Spleen (tissue), 13 donors: ENCODE measurements at places on chromosomes 7 and 10. TPM values are rescaled to one million over a fixed set of nuclear protein-coding genes. Genes with fewer than 3 reads are reported as not detected.
A peak's percentile ranks its signal among the peaks of the same experiment; 100 is the strongest.

GRCh38 chr7:112199672-112200071, 6.5 kb downstream of the DOCK4 start:
- peaks cover 27% of the 10 kb centered on the region for H3K27me3 ChIP-seq
- H3K4me3 ChIP-seq: no peak overlapping the region
- H3K36me3 ChIP-seq: no peaks in the 10 kb centered on the region
- no peak for DNase-seq
- H3K27ac ChIP-seq: no peak overlapping the region

DNA sequence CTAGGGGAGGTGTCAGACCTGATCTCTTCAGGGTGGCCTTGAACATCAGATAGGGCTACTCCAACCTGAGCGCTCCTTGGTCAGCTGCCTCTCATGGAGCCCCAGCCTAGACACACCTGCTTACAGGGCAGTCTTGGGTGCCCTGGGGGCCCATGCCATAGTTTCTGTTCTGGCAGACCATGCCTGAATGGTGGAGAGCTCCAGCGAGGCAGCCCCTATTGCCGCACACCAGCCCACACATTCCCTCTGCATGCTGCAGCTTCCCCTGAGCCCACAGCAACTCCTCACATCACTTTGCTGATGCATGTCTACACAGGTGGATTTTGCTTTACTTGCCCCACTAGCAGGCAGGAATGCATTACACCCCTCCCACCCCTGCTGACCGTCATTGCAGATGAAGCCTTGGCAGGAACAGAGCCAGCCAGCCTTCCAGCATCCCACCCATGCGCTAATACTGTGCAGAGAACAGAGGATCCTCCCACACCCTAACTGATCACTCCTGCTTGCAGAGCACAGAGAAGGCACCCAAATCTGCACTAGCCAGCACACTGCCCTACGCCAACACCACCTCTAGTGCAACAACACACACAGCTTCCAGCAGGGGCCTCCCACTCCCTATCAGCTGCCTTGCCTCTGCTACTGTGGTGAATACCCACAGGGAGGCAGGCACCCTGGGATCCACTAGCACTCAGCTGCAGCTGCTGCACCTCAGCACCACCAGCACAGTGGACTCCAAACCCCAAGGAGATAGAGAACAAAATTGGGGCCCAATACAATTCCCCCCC, 43.0 kb upstream of the GRM3 start:
- H3K27ac ChIP-seq: no peak overlapping the region
- no peak overlapping the region for H3K4me3 ChIP-seq
- no peaks in the 10 kb centered on the region for H3K36me3 ChIP-seq
- no peaks in the 10 kb centered on the region for H3K27me3 ChIP-seq
- peak; percentile 47 for DNase-seq

DNA sequence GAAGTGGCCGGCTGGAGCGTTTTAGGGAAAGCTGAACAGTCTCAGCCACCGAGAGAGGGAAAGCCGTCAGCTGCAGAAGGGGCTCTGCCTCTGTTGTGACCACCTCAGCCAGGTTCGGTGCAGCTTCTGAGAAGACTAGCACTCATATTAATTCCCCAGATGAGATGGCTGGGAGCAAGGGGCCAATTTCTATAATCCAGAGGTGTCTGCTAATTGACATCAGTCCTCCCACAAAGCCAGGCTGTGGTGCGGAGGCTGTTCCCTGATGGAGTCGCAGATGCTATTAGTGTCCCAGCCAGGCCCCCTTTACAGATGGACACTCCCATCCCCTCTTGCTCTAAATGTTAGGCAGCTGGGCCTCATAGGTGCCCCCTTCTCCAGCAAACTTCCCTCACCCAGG, 133.5 kb downstream of the GRID1 start:
- H3K27me3 ChIP-seq: no peaks in the 10 kb centered on the region
- H3K4me3 ChIP-seq: no peak overlapping the region
- no peaks in the 10 kb centered on the region for H3K36me3 ChIP-seq
- no peak overlapping the region for H3K27ac ChIP-seq
- peaks cover 4% of the 10 kb centered on the region for H3K4me1 ChIP-seq

Gene NME8
- 1.0 TPM for total RNA-seq

DNA sequence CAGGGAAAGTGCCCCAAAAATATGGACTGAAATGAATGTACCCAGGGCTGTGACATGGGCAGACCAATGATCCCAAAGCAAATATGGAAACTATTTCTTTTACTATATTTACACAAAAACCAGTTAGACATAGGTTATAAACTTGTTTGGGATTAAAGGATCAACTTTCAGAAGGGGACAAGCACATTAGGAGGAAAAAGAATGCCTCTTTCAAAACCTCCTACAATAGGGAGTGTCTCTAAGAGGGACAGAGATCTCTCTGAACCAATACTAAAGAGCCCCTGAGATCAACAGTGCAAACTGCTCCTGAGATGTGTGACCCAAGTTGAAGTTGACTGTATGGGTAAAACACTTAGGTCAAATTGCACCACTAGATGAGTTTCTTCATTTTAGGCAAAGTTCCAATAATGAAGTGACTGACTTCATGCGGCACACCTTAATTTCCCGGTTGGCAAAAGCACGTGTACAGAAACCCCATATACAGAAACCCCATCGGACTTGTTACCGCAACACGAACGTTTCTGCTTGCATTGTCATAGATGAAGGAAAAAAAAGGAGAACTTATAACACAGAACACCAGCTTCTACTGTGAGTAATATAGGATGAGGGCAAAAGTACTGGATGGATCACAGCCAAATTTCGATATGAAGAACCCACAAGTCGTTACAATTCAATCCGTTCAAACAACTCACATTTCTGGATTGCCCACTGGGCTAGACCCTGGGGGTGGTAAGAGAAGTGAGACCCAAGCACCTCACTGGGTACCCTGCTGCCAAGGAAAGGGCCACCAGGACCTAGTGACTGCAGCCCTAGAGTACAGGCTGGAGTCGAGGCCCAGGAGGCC, 4.3 kb downstream of the SVIL start:
- H3K27ac ChIP-seq: peak overlapping the region; percentile 81
- H3K27me3 ChIP-seq: no peaks in the 10 kb centered on the region
- H3K4me1 ChIP-seq: no peaks in the 10 kb centered on the region
- H3K36me3 ChIP-seq: no peaks in the 10 kb centered on the region
- no peak overlapping the region for H3K4me3 ChIP-seq

- H3K4me1 ChIP-seq: no peaks in the 10 kb centered on the region
- H3K36me3 ChIP-seq: no peaks in the 10 kb centered on the region
- DNase-seq: no peak
- no peak overlapping the region for H3K4me3 ChIP-seq
These were observed 29.4 kb downstream of the DKK1 start for GRCh38 chr10:52343439-52343838.

Gene OR6V1
- not detected for total RNA-seq

Gene VWA2
- total RNA-seq: not detected

DNA sequence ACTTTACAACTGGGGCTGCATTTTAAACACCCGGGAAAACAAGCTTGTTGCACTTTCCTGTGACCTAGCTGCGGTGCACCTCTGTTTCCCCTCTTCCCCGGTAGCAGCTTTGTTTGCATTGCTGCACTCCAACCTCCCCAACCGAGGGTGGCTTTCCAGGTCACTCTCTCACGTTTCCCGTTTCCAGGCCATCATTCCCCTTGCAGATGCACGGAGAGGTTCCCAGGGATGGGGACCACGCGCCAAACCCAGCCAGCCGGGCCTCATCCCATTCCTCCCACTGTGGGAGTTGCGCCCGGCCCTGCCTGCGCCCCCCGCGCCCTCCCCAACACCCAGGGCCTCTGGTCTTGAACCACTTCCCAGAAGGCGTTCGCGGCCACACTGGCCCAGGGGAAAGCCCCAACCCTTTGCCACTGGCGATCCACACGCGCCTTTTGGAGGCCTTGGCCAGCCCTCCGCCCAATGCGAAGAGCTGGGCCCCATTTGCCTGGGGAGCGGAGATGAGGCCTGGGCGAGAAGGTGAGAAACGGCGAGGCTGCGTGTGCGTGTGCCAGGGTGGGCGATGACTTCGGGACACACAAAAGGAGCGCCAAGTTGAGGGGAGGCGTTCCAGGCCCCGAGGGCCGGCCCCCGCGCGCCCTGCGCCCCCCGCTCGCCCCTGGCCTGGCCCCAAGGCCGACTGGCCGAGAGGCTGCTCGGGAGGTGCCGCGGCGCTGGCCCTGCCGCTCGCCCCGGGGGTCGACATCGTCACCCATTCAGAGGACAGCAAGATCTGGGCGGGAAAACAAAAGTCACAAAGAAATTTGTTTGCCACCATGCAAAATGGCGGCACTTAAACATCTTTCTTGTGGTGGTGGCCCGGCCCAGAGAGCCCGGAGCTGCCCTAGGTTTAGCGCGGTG, 15.9 kb downstream of the SKIDA1 start:
- DNase-seq: peak; percentile 70
- H3K4me3 ChIP-seq: peak overlapping the region; percentile 25
- no peaks in the 10 kb centered on the region for H3K36me3 ChIP-seq
- H3K27ac ChIP-seq: no peak overlapping the region

- H3K4me3 ChIP-seq: no peak overlapping the region
- DNase-seq: no peak
- H3K27me3 ChIP-seq: no peaks in the 10 kb centered on the region
These were observed 6.9 kb upstream of the GPR85 start for GRCh38 chr7:113093561-113093960.

DNA sequence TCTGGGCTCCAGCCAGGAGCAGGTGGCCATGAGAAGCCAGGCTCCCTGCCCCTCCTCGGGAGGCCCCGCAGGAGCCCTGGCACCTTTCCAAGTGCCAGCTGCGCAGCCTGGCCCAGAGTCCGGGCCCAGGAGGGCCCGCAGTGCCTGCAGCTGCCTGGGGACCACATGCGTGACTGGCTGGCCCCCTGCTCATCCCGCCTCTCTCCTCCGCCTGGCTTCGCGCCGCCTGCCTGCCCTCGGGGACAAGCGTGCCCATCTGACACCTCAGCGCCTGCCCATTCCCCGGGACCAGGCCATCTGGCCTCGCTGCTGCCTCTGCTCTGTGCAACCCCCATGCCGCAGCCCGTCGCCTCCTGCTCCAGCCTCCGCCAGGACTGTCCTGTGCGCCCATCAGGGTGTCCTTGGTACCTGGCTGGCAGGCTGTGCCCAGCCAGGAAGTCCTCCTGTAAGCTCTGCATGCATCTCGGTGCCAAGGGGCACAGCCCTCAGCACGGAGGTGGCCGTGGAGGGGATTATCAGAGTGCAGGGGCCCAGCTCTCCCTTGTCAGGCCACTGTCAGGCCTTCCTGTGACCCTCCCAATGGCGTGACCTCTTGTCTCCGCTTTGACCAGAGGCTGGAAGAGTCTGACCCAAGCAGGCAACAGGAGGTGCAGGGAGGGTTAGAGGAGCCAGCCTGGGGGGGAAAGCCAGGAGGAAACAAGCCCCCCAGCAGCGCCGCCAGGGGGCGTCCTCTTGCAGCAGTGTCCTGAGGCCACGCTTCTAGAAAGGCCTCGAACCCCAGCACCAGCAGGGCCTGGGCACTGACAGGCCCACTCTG, 50.5 kb downstream of the TMEM209 start:
- no peaks in the 10 kb centered on the region for H3K27me3 ChIP-seq
- no peaks in the 10 kb centered on the region for H3K36me3 ChIP-seq
- no peak for DNase-seq
- no peak overlapping the region for H3K4me3 ChIP-seq

DNA sequence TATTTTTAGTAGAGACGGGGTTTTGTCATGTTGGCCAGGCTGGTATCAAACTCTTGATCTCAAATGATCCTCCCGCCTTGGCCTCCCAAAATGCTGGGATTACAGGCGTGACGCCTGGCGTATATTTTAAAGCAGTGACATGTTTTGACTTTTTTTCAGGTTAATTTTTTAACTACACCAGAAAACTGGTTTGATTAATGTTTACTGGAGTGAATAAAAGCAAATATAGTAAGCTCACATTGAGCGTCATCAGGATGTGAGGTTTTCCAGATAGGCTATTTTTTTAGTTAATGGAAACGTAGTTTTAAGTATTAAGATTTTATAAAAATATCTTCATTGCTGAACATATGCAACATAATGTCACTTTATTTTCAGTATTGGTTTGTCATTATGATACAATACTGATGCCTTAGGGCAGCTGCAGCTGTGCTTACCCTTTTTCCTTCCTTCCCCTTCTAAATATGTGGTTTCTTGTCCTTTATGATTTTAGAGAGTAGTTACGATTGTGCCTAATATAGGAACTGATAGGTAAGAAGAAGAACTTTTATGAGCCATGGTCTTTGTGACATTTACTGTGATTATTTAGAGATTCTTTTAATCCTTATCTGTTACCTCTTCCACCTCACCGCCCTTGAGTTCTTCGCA, 37.3 kb downstream of the TMEM60 start:
- no peaks in the 10 kb centered on the region for H3K36me3 ChIP-seq
- H3K27ac ChIP-seq: no peak overlapping the region

DNA sequence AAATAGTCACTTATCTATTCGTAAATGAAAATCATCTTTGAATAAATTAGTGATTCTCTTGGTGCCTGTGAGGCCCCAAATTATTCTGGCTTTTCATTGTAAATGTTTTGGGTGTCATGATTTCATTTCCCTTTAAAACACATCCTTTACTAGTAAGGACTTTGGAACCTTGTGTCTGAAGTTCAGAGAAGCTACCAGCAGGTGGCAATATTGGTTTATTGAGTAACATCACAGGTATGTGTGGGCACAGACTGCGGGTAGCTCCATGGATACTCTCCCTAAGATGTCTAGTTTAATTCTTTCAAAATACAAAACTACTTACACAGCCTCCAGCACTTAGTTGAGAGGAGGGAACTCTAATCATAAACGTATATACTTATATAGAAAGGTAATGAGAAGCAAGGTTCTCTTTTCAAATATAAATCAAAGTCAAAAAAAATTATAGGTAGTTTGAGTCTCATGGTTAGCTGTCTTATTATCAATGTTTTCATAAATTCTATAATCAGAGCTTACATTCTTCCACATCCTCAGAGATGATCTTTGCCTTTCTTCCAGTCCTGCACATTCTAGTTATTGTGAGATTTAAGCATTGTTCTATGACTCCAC, 449.6 kb downstream of the GRM8 start:
- H3K36me3 ChIP-seq: no peaks in the 10 kb centered on the region
- H3K27me3 ChIP-seq: no peaks in the 10 kb centered on the region
- H3K4me1 ChIP-seq: no peaks in the 10 kb centered on the region

DNA sequence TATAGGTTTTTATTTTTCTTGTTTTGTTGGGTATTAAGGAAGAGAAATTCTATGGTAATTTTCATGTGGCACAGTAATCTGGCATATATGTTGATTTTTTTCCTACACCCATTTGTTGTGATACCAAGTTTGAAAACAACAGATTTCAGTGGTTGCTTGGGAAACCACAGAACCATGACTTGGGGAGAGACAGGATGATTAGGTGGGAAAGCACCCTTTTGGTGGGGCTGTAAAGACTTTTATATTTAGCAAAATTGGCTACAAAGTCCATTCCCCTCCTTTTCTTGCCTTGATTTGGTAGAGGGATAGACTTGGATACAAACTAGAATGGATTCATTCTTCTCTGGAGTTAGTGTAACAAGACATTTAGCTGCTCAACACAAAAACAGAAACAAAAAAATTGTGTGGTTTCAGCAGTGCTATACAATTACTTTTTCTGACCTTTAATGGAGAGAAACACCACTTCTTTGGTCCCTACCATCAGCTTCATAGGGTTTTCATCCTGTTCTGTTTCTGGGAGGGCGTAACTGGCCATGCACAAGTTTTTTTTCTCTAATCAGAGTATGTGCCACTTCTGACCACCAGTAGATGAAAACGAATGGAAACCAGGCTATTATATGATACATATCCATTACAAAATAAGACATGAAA, 52.7 kb downstream of the FIGNL1 start:
- no peak for DNase-seq
- peaks cover 93% of the 10 kb centered on the region for H3K4me1 ChIP-seq
- no peak overlapping the region for H3K4me3 ChIP-seq
- peaks cover 86% of the 10 kb centered on the region for H3K36me3 ChIP-seq
- H3K27ac ChIP-seq: peak overlapping the region; percentile 77
- H3K27me3 ChIP-seq: no peaks in the 10 kb centered on the region

Gene OR2A12
- total RNA-seq: not detected

Gene MMD2
- total RNA-seq: not detected
